ENCODE measurements at places on chromosomes 2 and 18.
A peak's percentile ranks its signal among the peaks of the same experiment; 100 is the strongest.

- H3K36me3 ChIP-seq = no peaks in the 10 kb centered on the region
- H3K27me3 ChIP-seq = no peaks in the 10 kb centered on the region
- H3K4me3 ChIP-seq = no peak overlapping the region
- peaks cover 6% of the 10 kb centered on the region for H3K4me1 ChIP-seq
Observed at GRCh38 chr18:12049978-12050811, 43.4 kb upstream of the ANKRD62 start.

- DNase-seq = peak; percentile 14
- H3K27me3 ChIP-seq = no peaks in the 10 kb centered on the region
- no peaks in the 10 kb centered on the region for H3K4me1 ChIP-seq
- no peaks in the 10 kb centered on the region for H3K36me3 ChIP-seq
- H3K27ac ChIP-seq = no peak overlapping the region
Observed at GRCh38 chr18:67710639-67711038, 194.1 kb upstream of the DSEL start.

DNA sequence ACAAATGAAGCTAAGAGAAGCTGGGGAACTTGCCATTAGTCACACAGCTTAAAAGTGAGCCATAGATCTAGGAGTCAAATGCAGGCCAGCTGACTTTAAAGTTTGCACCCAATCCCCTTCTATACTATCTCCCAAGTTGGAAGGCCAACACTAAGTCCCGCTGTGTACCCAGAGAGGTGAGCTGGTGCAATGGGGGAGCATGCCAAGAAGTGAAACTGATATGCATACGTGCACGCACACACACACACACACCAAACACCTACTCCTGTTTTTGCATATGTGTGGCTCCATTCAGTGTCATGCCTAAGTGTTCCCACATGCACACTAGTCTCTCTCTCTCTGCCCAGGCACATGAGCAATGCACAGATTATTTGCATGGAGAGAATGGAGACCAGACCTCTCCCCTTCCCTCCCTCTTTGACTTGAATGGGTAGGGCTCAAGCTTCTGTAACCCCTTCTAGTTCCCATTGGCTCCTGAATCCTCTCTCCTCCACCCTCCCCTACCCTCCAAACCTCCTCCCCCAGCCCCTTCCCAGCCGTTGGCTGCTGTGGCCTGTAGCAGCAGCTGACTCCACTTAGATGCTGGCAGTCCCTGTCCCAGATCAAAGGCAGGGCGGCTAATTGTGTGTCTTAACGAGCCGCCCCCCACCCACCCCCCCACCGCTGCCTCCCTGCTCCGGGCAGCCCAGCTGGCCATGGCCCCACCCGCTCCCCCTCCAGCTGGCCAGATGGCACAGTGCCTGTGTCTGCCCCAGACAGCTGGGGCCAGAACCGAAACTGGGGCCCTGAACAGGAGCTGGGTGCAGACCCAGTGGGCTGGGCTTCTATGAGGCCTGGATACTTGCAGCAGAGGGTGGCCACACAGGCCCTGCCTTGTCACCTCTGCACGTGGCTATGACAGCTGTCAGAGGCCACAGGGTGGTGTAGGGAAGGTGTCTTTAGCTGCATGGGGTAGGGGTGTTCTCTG is 5.6 kb downstream of the WNT10A start:
- H3K4me3 ChIP-seq = no peak overlapping the region
- no peaks in the 10 kb centered on the region for H3K36me3 ChIP-seq
- no peak overlapping the region for H3K27ac ChIP-seq
- H3K27me3 ChIP-seq = no peaks in the 10 kb centered on the region

GRCh38 chr2:240413813-240414429 is 21.5 kb upstream of the GPC1 start:
- H3K4me3 ChIP-seq = no peak overlapping the region
- no peak for DNase-seq
- peaks cover 19% of the 10 kb centered on the region for H3K27me3 ChIP-seq
- H3K36me3 ChIP-seq = no peaks in the 10 kb centered on the region
- H3K4me1 ChIP-seq = no peaks in the 10 kb centered on the region

Measured in MCF 10A (cell line).